ENCODE measurements at places on chromosomes 7 and 10. TPM values are rescaled to one million over a fixed set of nuclear protein-coding genes. Genes with fewer than 3 reads are reported as not detected.

DNA sequence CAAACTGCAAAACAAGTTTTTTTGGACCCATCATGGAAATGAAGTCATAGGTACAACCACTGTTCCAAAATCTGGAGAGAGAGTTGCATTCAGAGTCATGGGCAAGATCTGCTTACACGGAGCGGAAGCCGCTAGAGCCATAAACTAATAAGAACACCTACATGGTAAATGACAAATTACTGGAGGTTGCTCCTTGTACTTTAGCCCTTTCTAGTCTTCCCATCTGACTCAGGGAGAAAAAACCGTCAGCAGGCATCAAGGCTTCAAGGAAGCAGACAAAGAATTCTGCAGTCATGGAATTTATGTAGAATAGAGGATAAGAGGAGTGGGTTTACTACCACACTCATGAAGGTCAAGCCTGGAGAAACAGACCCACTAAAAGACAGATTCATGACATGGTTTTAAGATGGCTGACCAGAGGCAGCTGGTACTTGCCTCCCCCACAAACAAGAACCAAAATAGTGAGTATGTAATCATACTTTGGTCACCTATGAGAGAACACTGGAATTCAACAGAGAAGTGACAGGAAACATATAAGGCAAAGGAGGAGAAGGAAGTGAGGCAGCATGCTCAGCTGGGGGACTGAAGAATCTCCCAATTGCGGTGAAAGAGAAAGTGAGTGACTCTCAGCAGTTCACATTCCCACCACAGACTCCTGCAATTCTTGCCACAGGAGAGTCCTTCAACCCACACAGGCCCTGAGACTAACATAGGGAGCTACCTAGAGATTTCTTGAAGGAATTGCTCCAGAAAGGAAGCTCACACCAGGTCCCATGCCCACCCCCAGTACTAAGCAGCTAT, 42.4 kb upstream of the ASAH2 start:
- DNase-seq = no peak

DNA sequence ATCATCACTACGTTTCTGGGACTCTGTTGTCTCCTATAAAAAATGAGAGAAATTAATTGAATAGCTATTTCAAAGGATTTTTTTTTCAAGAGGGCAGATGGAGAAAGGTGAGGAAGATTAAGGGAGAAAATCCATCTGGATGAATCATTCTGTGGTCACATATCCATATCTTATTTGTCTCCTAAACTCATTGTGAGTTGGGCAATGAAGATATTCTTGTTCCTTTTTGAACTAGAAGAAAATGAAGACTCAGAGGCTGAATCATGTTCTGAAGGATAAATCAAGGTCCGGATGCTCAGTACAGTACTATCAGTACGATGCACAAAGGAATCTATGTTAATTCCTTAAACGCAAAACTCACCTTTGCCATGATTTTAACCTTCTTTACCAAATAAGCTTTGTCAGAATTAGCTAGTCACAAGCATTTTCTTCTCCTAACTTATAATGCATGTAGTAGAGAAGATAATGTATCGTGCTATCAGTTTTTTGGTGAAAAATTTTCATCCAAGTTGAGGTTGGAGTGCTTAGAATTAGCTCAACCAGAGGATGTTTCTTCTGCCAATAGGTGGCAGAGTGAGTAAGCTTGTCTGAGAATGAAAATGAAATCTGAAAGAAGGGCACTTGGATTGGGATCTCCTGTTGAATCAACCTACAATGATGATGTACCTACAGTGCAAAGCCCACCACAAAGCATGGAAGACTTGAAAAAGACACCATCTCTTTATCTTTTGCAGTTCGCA, 446.9 kb downstream of the KIF20B start:
- DNase-seq = no peak

DNA sequence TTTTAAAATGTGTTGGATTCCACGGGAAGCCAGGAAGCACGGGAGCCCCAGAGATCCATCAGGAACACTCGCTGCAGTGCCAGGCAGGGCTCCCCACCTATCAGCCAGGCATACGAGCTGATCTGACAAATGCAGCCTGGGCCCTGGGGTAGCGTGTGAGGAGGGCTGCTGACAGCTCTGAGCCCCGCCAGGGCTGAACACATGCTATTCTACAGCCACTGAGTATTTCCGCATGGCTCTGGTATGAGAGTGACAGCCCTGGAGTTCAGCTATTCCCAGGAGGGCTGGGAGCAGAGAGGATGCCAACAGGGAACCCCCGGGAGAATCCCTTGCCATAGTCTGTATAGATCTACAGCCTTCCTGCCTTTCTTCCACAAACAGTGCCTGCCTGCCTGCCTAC, 237.3 kb upstream of the ZMIZ1 start:
- no peak for DNase-seq

DNA sequence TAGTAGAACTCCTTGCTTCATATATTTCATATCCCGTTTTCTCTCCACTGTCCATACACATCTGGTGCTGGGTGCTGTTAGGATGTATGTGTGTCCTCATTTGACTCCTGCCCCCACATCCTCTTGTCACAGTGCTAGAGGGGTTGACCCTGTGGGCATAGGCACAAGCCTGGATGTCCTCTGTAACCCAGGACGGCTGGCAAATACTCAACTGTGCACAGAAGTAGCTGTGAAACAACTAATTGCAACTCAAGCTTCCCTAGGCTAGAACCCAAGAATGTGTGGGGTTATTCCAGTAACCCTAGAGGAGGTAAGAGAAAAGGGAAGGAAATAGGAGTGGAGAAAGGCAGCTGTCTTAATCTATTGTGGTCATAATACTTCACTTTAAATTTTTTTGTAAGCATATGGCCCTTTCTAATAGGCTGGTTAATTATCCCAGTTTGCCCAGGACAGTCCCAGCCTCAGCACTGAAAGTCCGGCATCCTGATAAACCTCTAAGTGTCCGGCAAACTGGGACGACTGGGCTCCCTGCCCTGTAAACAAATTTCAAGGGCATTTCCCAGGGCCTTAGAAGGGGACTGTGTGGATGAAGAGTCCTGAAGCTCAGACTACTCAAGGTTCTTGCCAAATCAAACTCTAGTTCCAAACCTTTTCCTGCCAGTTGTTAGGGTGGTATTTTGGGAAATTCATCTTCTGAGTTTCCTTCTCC, 283.2 kb upstream of the CELF2 start:
- no peak for DNase-seq

DNA sequence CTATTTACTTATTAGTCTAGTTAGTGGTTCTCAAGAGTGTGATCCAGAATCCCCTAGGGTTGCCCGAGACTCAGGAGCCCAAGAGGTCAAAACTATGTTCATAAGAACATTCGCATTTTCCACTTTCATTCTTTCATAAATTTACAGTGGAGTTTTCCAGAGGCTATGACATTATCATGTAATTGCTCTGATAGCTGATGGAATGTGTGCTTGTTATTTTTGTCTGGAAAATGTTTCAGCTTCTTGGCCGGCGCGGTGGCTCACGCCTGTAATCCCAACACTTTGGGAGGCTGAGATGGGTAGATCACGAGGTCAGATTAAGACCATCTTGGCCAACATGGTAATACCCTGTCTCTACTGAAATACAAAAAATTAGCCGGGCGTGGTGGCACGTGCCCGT, 10.1 kb downstream of the PURB start:
- no peak for DNase-seq

DNA sequence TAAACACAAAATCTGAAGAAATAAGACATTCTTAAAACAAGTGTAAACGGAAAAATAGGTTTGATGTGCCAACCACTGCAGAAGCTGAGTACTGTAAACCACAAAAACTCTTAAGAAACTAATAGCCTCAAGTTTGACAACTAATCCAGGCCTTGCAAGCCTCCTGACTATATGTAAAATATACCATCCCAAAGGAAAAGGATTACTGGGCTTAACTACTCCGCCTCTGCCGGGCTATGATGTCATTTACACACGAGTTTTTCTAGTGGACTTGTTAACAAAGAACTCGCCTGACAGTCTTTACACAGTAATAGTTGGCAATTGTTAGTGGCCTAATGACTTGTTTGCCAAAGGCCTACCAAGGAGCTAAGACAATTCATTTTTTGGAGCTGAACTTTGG, 2.1 kb downstream of the KIF5B start:
- no peak for DNase-seq

DNA sequence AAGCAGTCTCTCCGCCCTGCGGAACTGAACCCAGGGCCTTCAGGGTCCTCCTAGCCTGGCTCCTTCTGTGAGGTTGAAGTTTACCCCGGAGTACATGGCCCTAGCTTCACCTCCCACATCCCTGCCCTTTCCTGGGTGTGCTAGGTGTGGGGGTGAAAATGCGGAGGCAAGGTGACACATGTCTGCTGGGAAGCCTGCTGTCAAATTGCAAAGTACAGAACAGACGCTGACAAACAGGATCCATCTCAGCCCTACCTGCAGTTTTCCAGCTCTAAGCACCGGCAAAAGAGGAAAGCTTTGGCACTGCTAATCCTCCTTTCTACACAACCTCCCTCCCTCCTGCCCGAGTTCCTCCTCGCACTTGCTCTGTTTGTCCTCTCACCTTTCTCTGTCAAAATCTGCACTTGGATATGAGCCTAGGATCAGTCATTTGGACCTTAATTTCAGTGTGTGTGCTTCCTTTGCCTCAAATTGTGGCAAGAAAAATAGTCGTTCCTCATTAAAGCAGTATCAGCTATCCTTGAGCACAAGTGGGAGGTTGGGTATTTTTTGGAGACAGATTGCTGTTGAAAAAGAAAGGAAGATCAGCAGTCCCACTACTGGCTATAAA, 14.4 kb upstream of the GPR15LG start:
- DNase-seq = no peak

GRCh38 chr7:96819111-96819700, 109.6 kb upstream of the SEM1 start:
- DNase-seq = no peak

DNA sequence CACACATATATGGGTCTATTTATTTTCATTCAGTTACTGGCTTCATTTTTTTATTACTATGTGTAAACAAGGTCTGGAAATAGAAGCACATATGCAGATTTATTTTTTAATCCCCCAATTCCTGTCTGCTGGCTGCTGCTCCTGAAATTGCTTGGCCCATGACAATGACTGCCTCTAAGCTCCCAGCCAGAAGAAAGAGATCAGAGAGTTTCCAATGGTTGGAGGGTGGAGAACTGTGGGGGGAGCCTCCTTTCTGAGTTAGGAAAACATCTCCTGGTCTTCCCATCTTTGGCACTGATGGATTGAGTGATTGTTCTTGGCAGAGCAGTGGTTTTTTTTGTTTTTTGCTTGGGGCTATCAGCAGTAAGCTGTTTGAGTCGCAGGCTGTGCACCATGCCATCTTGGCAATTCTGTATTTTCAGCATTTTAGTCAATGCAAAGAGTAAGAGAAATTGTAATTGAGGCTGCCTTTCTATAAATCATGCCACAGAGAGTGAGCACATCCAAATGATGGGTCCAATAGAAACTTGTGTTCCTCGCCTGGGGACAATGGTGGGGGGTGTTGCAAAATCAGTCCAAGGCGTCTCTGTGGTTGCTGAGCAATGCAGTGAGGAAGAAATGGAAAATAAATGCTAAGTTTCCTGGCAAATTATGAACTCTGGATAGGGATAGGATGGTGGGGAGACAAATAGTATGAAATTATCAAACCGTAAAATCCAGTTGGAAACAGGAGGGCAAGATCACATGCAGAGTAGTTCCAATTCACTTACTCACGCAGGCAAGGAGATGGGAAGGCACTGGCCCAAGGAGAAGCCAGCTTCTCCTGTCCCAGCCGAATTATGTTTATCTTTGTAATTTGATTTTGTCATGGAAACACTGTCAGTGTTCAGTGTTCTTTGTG, 382.4 kb downstream of the SORCS3 start:
- no peak for DNase-seq

- DNase-seq = no peak
Measured at GRCh38 chr10:121527690-121528089, 70.6 kb downstream of the FGFR2 start.

DNA sequence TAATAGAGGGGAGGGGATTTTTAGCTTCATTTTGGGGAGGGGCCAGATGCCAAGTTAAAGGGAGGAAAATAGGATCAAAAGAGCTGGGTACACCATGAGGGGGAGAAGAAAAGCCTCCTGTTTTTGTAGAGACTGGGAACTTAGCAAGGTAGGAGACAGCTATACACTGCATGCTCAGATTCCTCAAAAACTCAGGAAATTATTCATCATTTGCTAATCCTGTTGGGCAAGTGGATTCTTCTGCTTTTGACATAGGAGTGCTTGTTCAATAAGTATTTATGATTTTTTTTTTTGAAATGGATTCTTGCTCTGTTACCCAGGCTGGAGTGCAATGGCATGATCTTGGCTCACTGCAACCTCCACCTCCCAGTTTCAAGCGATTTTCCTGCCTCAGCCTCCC, 73.4 kb downstream of the LYZL2 start:
- DNase-seq = no peak

GRCh38 chr10:89252225-89252585, 630 bp upstream of the LIPA start:
- no peak for DNase-seq

- DNase-seq = no peak
Measured at GRCh38 chr7:27277628-27278027, 35.0 kb downstream of the EVX1 start.

DNA sequence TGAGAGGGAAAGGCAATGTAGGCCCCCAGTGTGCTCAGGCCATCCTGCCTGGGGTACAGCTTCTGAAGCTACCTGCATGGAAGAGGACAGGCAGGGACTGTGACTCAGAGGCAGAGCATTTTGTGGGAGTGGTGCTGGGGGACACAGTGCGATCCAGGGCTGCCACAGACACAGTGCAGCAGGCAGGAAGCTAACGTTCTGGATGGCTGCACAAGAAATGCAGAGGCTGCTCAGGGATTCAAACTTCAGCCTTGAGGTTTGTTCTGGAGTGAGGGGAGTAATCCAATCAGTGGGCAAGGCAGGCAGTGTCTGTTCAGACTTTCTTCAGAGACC, 648.0 kb upstream of the IGFBP3 start:
- DNase-seq = no peak

DNA sequence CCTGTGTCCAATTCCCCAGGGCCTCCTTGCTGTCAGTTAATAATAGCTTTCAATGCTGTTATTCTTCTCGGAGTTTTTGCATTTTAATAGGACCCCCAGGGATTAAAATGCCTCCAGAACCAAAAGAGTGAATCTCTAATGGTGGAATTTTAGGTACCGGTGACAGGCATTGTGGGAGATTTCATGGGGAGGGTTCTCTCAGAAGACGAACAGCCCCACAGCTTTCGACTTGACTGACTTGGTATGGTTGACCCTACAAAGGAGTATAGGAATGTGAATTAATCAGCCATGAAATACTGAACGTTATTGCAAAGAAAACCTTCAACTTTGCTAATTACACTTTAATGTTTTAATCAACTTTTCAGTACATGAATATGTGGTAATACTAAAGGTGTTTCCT, 206.3 kb upstream of the FZD8 start:
- DNase-seq = no peak

GRCh38 chr7:1721047-1721690, 51.1 kb downstream of the ELFN1 start:
- no peak for DNase-seq

GRCh38 chr10:5776881-5777197, 36.4 kb downstream of the GDI2 start:
- DNase-seq = no peak

SUN3 gene
- not detected for total RNA-seq

LRGUK gene
- 0.17 TPM for total RNA-seq

HOXA1 gene
- 1.0 TPM for total RNA-seq

TBX20 gene
- total RNA-seq = 0.34 TPM

UPK3B gene
- total RNA-seq = 2.1 TPM

POLR2J2 gene
- 19.0 TPM for total RNA-seq

CALML3 gene
- not detected for total RNA-seq

LRMDA gene
- total RNA-seq = not detected

GDF10 gene
- 0.11 TPM for total RNA-seq

MUC12 gene
- not detected for total RNA-seq

TMEM213 gene
- not detected for total RNA-seq

NPC1L1 gene
- total RNA-seq = not detected

TMEM273 gene
- total RNA-seq = 12.3 TPM
